ENCODE measurements at places on chromosomes 7 and 10. TPM values are rescaled to one million over a fixed set of nuclear protein-coding genes. Genes with fewer than 3 reads are reported as not detected.
A peak's percentile ranks its signal among the peaks of the same experiment; 100 is the strongest.

LIPK gene
- total RNA-seq, result not detected

UPK3B gene
- 3.4 TPM for total RNA-seq

NEUROD6 gene
- total RNA-seq, result not detected

CYP26C1 gene
- total RNA-seq, result 0.15 TPM

DNA sequence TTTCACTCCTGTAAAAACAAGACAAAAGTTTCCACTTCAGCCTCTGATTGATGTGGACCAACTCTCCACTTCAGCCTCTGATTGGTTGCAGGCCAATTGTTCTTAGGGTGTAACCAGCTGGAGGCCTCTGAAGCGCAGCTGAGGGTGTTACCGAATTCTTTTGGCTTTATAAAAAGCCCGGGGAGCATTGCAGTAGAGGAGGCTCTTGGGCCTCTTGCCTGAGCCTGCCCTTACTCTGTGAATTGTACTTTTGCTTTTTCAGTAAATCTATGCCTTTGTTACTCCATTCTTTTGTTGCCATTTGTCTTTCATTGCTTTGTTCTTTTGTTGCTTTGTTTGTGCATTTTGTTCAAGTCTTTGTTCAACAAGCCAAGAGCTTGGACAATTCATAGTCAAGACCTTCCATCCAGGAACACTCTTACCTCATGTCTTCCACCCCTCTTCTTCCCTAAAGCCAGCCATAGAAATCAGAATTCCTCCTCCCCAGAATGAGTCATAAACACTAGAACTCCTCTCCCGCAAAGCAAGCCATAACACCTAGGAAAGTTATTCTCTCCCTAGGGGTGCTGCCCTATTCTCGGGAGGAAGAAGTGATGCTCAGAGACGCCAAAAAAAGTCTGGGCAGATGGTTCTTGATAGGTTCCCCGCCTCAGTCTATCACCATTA lies 53.5 kb upstream of the ARMC3 start:
- no peaks in the 10 kb centered on the region for H3K36me3 ChIP-seq
- no peak overlapping the region for H3K4me3 ChIP-seq
- peaks cover 9% of the 10 kb centered on the region for H3K27me3 ChIP-seq
- no peak for DNase-seq

DNA sequence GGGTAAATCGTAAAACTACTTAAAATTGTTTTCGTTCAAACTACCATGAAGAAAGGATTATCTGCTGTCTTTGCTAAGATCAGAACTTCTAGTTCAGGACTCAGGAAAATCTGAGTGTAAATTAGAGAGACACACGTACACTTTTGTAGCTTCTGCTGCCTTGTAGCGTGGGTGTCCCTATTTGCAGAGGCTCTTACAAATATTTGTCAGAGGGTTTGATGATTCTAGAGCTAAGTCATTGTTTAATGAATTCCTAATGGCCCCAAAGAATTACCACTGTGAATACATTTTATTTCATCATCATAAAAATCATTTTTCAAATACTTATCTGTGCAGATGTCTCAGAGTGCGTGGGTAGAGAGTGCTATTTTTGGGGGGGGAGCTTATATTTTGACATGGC lies 314.9 kb downstream of the LRMDA start:
- H3K36me3 ChIP-seq, result no peaks in the 10 kb centered on the region
- no peaks in the 10 kb centered on the region for H3K4me1 ChIP-seq
- DNase-seq, result no peak
- H3K4me3 ChIP-seq, result no peak overlapping the region
- H3K27me3 ChIP-seq, result no peaks in the 10 kb centered on the region
- H3K27ac ChIP-seq, result no peak overlapping the region

DNA sequence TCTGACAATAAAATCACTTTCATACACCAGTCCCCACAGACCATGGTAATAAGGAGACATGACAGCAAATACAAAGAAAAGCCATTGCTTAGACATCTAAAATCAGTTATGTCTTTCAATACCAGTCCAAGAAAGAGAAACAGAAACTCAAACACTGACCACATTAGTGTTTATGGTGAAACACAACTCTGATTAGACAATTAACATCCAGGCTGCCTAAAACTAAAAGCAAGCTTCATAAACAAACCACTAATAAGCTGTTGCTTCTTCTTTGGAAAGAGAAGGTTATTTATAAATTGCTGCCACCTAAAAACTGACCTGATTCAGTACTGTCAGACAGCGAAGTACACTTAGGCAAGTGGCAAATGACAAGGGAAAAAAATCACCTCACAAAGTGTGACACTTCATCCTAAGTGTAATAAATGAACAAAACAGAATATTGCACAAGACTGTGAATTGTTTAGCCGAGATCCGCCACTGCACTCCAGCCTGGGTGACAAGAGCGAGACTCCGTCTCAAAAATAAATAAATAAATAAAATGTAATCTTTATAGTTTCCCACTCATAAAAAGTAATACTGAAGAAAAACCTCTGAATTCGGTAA lies 277.4 kb downstream of the PARD3 start:
- DNase-seq, result no peak
- H3K36me3 ChIP-seq, result no peaks in the 10 kb centered on the region
- H3K4me1 ChIP-seq, result peaks cover 15% of the 10 kb centered on the region
- H3K27ac ChIP-seq, result no peak overlapping the region

DNA sequence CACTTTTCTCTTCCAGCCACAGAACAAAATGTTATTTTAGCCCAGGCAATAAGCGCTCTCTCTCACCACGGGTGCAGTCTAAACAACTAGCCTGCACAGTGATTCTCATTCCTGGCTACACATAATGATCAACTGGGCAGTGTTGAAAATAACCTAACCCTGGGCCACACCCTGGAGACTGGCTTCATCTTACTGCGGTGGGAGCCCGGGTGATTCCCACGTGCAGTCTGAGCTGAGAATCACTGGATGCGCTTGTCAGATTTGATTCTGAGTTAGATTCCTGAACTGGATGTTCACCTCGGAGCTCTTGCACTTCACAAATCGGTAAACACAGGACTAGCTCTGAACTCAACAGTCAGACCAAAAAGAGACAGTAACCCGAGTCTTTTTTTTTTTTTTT lies 14.9 kb downstream of the ZC3HAV1 start:
- no peaks in the 10 kb centered on the region for H3K27me3 ChIP-seq
- DNase-seq, result no peak
- peak overlapping the region; percentile 94 for H3K27ac ChIP-seq
- H3K4me1 ChIP-seq, result peaks cover 75% of the 10 kb centered on the region

DNA sequence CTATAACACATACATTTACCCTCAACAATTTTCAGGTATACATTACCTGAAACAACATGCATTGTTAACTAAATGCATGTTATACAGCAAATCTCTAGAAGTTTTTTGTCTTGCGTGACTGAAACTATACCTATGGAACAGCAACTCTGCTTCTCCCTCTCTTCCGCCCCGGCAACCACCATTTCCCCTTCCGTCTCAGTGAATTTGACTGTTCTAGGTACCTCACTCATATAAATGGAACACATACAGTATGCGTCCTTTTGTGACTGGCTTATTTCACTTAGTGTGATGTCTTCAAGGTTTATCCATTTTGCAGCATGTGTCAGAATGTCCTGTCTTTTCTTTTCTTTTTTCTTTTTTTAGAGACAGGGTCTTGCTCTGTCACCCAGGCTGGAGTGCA lies 22.5 kb downstream of the CALHM2 start:
- H3K36me3 ChIP-seq, result peaks cover 87% of the 10 kb centered on the region
- H3K4me1 ChIP-seq, result no peaks in the 10 kb centered on the region
- no peak overlapping the region for H3K4me3 ChIP-seq

DNA sequence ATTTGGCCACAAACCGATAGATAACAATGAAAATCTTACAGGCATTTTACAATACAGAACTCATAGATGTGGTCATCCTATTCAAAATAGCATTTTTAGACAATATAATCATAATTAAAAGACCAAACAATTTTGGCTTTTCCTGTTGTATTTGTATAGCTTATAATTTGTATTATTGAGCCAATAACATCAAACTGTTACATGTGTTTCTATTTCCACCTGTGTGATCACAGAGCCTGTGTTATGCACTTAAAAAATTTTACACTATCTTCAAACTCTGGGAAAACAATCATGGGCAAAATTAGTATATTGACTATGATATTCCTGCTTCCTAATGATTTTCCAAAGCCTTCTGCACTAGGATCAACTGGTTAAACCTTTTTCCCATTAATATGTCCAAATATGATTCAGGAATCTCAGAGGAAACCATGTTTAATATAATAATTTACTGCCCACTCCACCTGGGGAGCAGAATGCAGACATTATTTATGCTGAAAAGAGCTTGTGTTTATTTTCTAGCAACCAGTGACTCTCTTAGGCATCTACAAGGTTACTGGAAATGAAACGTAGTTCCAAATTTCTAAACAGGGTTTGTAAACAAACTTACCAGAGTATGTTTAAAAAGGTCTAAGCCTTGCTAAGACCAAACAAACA lies 1.7 kb downstream of the RHOBTB1 start:
- H3K4me1 ChIP-seq, result peaks cover 14% of the 10 kb centered on the region
- peaks cover 20% of the 10 kb centered on the region for H3K27me3 ChIP-seq
- H3K27ac ChIP-seq, result no peak overlapping the region

DNA sequence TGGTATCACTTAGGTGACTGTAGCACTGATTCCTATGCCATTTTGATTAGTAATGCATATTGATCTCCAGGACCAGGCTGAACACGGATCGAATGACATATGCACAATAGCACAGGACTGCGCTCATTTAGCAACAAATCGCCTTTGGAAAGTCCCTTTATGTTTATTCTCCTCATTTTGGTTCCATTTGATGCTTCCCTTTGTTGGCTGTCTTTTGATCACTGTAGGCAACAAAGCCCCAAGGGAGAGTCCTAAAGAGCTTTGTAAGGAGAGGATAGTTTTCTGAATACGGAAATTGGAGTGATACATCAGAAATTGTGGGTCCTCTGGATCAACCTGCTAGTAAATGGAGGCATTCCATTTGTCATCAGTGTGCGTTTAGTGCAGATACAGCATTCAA lies 1111.4 kb downstream of the SORCS1 start:
- H3K27ac ChIP-seq, result no peak overlapping the region
- no peak for DNase-seq
- H3K4me1 ChIP-seq, result no peaks in the 10 kb centered on the region
- H3K27me3 ChIP-seq, result no peaks in the 10 kb centered on the region

DNA sequence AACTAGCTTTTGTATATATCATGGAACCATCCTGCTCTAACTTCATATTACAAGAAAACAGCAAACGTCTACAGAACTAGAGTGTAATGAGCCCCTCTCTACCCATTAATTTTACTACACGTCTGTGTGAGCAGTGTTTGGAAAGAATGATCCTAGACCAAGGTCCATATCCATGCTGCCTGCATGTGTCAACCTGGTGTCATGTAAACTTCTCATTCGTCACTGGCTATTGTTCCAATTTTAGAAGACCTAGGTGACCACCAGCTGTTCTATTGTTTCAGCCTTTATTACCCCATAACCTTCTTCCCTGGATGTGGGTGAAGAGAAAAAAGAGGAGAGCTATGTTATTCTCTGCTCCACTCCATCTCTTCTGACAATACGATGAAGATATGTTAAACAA lies 77.1 kb downstream of the CREM start:
- H3K36me3 ChIP-seq, result peaks cover 38% of the 10 kb centered on the region
- DNase-seq, result no peak
- peaks cover 11% of the 10 kb centered on the region for H3K4me1 ChIP-seq
- H3K27me3 ChIP-seq, result no peaks in the 10 kb centered on the region
- no peak overlapping the region for H3K4me3 ChIP-seq
- H3K27ac ChIP-seq, result no peak overlapping the region

- no peak overlapping the region for H3K27ac ChIP-seq
- H3K27me3 ChIP-seq, result peaks cover 13% of the 10 kb centered on the region
- no peak overlapping the region for H3K4me3 ChIP-seq
These were observed 56.8 kb downstream of the MPP7 start for GRCh38 chr10:28246023-28246422.

DNA sequence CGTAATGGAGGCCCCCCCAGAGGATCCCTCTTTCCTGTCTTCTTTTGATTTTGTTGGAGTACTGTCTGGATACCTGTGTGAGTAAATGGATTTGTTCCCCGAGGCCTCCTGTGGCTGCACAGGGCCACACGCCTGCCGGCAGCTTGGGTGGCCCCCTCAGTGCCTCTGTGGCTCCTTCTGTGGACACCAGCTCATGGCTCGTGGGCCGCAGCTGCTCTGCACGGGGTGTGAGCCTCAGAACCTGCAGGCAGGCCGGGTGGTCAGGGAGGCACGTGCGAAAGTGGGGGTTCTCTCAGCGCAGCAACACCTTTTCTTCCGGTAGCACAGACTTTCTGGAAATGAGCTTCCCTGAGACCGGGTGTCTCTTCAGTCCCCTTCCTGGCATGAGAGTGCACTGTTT lies 70.3 kb downstream of the WDR37 start:
- DNase-seq, result no peak
- peaks cover 91% of the 10 kb centered on the region for H3K36me3 ChIP-seq
- H3K4me3 ChIP-seq, result no peak overlapping the region
- no peak overlapping the region for H3K27ac ChIP-seq
- H3K27me3 ChIP-seq, result no peaks in the 10 kb centered on the region
- H3K4me1 ChIP-seq, result peaks cover 4% of the 10 kb centered on the region

DNA sequence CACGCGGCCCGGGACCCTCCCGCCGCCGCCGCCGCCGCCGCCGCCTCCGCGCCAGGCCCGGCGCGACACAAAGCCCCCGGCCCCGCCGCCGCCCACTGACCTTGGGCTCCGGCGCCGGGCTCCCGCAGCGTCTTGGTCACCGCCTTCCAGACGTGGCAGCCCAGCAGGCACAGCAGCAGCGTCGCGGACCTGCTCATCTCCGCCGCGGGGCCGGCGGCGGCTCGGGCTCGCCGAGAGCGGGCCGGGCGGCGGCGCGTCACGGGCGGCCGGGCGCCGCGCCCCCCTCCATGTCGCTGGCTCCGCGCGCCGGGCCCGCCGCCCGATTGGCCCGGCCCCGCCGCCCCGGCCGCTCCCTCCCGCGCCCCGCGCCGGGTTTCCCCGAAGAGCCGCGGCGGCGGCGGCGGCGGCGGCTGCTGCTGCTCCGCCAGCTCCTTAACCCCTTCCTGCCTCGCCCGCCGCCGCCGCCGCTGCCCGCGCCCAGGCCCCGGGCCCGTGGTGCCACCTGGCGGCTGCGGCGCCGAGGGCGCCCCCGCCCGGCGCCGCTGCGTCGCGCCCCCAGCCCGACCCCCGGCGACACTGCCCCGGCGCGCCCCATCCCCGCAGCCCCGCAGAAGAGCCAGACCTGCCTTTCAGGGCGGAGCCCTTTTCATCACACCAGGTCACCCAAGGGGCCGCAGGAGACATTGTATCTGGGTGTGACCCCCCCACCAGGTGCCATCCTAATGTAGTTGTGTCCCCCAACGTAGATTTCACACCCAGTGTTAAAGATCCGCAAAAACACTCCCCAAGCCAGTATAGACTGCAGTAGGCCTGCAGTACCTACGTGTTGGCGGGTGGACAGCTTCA lies at the start of gene FAM171A1:
Gene FAM171A1, minus strand, starts transcription at position 434 of the 846 bp plus-strand sequence. Its CDS starts 237 bp downstream, at position 197.
- peaks cover 11% of the 10 kb centered on the region for H3K4me1 ChIP-seq
- no peaks in the 10 kb centered on the region for H3K36me3 ChIP-seq
- H3K4me3 ChIP-seq, result peak within 1 kb of the TSS; percentile 59
- peaks cover 53% of the 10 kb centered on the region for H3K27me3 ChIP-seq
- peak; percentile 16 for DNase-seq
